GM04504 (cell line): ENCODE measurements at places on chromosomes 13 and 19.

- DNase-seq: no peak
Observed at GRCh38 chr19:10255358-10255757, 3.3 kb downstream of the MRPL4 start.

DNA sequence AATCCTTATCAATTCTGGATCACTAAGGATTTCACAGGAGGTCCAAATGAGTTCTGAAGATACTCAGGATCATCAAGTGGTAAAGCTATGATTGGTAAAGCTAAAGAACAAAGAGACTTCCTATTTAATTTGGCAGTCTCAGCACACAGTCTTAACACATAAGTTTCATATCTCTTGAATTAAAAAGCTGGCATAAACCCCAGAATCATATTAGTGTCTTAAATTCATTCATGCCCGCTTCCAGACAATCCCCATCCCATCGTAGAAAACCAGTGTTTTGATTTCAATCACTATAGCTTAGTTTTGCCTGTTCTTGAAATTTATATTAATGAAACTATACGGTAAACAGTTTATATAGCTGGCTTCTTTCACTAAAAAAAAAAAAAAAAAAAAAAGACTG, 278.7 kb downstream of the DIAPH3 start:
- no peak for DNase-seq

GRCh38 chr19:7522923-7523667, 671 bp downstream of the MCOLN1 start:
- DNase-seq: no peak

GRCh38 chr13:23673867-23674605, 103.8 kb downstream of the TNFRSF19 start:
- DNase-seq: no peak

DNA sequence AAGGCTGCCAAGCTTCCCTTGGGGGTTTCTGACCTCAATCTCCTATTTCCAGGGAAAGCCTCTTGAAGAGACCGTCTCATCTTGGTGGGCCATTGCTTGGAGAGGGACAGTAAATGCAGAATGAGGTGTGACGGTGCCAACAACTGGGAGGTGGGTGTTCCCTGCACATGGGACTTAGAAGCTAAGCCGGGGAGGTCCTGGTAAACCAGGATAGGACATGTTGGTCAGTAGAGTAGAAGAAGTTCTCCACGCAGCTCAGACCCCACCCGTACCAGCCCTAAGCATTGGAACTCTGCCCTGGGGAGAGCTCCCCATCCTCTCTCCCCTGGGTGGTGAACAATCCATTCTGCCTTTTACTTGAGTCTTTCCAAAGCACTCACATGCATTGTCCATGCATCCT, 92.0 kb downstream of the SOX1 start:
- no peak for DNase-seq

DNA sequence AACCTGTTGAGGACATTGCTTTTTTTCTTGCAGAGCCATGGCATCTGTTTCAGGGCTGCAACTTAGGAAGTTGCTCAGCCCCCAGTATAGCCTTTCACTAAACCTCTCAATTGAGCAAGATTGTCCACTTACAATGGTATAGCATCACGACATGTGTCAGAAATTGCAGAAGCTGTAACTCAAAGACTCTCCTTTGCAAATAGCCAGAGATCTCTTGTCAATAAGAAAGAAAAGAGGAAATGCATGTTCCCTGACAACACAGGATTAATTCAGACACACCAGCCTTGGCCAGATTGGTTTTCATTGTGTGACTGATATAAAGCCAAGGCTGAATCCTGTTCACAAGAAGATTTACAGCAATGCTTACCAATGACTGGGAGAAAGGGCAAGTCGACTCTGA, 38.7 kb upstream of the CYSLTR2 start:
- DNase-seq: no peak

DNA sequence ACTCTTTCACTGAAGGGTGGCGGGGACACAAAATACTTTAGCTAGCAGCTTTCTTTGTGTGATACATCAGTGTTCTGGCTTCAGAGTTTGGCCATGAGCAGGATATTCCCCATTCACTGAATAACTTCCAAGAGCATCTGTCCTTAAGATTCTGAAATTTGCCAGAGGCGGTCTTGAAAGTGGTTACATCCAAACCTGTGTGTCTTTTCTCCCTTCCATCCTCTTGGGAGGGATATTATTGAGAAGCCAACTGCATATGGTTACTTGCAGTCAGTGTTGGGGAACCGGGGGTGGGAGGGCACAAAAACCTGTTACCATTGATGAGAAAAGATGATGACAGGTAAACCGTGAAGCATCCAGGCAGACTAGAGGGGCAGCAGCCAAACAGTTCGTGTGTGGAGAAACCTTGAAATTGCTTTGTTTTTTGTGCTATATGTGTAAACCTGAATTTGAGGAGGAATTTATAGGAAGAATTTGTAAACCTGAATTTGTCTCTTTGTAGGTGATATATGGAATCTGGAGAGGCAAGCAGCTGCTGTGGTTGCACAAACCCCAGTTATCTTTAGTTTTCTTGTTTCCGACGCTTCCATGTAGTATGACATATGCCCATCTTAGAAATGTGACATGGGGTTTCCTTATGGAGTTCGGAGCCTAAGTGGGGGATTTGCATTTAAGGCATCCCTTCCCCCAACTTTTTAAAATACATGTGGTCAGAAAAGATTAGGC, 104.8 kb downstream of the WDFY2 start:
- DNase-seq: no peak
